Kidney tubule cell (primary cell): ENCODE measurements at places on chromosomes 4 and X.

DNA sequence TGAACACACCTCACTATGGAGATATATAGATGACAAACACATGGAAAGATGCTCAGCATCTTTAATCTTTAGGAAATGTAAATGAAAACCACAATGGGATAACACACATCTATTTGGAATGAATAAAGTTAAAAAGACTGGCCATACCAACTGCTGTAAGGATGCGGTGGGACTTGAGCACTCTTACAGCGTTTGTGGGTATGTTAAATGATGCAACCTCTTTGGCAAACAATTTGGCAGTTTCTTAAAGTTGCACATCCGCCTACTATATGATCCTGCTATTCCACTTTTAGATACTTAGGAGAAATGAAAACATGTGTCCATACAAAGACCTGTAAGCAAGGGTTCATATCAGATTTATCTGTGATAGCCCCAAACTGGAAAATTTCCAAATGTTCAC, 50.7 kb downstream of the MRPL1 start:
- no peak for DNase-seq

GRCh38 chr4:10013722-10014121, 7.6 kb downstream of the SLC2A9 start:
- peak; percentile 56 for DNase-seq

- no peak for DNase-seq
Observed at GRCh38 chr4:61795998-61796397, 595.9 kb downstream of the ADGRL3 start.

- DNase-seq = peak; percentile 91
Observed at GRCh38 chr4:87011340-87012034, 76.7 kb downstream of the AFF1 start.

- DNase-seq = peak; percentile 6
Observed at GRCh38 chr4:139873111-139873860, 207.7 kb downstream of the MGST2 start.
